ENCODE measurements at places on chromosomes 5 and 9. TPM values are rescaled to one million over a fixed set of nuclear protein-coding genes. Genes with fewer than 3 reads are reported as not detected.

The PDE8B gene
- total RNA-seq: 5.7 TPM

The SLC6A7 gene
- total RNA-seq: not detected

The SERF1A gene
- 1.8 TPM for total RNA-seq

The SLC25A2 gene
- total RNA-seq: not detected

The TICAM2 gene
- total RNA-seq: 2.0 TPM

The CD180 gene
- 0.48 TPM for total RNA-seq

The MUSK gene
- total RNA-seq: 1.2 TPM

The NKD2 gene
- 3.6 TPM for total RNA-seq

The NREP gene
- 24.1 TPM for total RNA-seq

- no peak for DNase-seq
Observed at GRCh38 chr9:117425566-117425965, 10.7 kb upstream of the ASTN2 start.

GRCh38 chr9:72454871-72455491 lies 66.4 kb upstream of the TMC1 start:
- no peak for DNase-seq

DNA sequence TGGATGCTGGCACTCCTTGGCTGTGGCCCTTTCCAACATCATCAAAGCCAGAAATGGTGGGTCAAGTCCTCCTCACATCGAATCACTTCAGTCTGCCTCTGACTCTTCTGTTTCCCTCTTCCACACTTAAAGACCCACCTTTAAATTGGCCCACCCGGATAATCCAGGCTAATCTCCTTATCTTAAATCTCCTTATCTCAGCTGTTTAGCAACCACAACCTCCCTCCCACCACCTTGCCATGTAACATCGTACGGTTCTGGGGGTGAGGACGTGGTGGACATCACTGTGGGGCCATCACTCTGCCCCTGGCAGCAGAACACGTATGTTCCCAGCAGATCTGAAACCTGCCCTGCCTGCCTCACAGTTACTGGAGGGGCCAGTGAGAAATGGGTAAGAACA lies 11.5 kb downstream of the IGFBPL1 start:
- no peak for DNase-seq

DNA sequence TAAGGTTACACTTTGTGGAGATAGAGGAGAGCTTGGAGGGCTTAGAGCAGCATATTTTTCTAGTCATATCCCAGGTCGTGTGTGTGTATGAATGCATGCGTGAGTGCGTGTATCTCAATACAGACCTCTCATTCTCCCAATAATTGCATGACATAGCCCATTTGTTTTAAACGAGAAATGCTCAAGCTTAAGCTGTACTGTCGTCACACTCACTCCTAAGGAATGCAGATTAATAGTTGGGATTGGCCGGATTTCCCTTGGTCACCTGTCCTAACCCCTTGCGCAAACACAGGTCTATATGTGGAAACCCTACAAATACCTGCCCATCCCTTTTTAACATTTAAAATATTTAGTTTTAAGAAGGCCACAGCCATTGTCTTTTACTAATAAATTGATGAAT lies 165.8 kb downstream of the SEMA5A start:
- DNase-seq: no peak

DNA sequence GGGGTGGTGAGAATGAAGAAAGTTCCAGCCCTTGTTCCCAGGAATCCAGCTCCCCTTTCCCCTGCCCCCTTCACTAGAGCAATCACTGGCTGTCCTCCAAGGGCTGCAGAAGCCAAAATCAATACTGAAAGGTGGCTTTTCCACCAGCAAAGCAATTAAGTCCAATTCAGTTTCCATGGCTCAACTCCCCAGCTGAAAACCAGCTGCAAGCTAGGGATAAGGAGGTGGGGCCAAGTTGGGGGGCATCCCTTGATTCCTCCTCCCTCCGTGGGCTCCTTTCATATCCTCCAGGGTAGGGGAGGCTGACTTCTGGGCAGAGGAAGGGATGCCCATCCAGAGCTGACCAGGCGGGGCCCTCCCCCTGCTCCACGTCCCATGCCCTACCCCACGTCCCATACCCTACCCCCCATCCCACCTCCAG lies 22.7 kb downstream of the CAMK2A start:
- no peak for DNase-seq

GRCh38 chr9:18604767-18605730 lies 131.1 kb downstream of the ADAMTSL1 start:
- no peak for DNase-seq

GRCh38 chr5:1887588-1888360 lies 5.0 kb upstream of the IRX4 start:
- no peak for DNase-seq

DNA sequence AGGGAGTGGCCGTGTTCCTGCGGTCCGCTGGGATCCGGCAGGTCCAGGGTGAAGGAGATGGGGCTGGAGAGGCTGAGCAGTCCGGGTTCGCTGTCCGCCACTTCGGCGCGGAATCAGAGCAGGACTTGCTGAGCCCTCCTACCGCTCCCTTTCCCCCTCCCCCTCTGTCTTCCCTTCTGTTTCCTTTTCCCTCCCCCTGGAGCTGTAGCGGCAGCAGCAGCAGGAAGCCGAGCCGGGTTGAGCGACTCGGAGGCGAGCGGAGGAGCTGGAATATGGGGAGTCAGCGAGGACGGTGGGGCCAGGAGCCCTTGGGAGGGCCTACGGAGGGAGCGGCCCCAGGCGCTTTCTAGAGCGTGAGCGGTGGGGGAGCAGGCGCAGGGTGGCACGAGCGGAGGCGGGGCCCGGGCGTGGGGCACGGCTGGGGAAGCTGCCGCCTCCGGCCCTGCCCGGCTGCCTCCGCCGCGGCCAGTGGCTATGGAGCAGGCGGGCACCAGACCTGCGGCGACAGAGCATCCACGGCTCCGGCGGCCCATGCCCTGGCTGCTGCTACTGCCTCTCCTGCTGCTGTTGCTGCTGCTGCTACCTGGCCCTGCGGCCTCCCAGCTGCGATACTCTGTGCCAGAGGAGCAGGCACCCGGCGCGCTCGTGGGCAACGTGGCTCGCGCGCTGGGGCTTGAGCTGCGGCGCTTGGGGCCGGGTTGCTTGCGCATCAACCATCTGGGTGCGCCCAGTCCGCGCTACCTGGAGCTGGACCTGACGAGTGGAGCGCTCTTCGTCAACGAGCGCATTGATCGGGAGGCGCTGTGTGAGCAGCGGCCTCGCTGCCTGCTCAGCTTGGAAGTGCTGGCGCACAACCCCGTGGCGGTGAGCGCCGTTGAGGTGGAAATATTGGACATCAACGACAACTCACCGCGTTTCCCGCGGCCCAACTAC lies at the start of gene PCDHAC2:
Gene PCDHAC2 (plus strand): TSS at position 184 of the 933 bp plus-strand sequence. CDS start 291 bp downstream, at position 475.
- DNase-seq: no peak

GRCh38 chr5:101473483-101473882 lies 570.4 kb upstream of the ST8SIA4 start:
- DNase-seq: no peak

DNA sequence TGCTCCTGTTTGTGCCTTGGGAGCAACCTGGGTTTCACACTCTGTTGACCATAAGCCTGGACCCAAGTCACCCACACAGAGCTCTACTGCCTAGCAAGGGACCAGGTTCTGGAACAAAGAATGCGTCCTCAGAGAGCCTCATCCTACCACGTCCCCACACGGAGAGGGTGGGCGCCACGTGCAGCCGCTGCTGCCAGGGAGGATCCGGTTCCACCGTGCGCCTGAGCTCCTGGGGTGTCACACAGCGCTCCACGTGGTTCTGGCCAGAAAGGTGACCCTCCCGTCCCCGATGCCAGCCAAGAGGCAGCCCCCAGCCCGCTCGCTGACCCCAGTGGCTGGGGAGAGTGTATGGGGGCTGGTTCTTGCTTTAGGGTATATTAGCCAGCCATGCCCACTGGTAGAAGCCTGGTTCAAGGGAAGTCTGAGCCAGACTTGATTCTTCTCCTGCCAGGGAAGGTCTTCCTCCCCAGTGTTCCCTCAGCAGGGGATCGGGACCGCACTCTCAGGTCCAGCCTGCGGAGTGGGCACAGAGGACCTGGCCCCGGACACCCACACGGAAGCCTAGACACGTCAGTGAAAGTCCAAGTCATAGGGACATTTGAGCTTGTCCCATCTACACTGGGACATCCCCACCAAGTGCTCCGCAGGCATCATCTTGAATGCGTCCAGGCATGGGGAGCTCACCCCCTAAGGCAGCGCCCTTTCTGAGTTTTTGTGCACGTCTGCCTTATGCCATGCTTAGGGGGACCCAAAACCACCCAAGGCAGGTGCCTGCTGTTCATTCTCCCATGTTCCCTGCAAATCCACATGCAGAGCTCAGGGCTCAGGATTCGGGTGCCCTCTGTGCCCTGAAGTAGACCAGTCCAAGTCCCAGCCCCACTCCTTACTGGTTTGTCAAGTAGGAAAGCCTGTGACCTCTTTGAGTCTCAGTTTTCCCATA lies 2.4 kb downstream of the FCN1 start:
- DNase-seq: peak; percentile 24

DNA sequence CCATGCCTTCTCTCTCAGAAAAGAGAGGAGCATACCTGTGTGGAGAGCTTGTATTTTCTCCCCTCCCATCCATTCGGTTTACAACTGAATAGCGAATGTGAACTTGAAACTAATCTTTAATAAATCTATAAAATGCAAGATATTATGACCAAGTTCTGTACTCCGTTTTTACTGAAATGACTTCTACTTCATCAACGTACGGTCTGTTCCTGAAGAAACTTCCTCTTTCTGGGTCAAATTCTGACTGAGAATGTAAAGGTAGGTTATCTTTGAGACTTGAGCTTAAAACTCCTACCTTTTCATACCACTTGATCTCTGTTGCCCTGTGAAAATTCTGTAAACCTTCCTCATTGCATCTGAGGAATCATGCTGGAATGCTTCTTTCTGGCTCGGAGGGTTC lies 4.2 kb upstream of the CTNNAL1 start:
- no peak for DNase-seq

- DNase-seq: no peak
Observed at GRCh38 chr5:143714629-143715028, 97.3 kb upstream of the HMHB1 start.

- DNase-seq: no peak
Observed at GRCh38 chr5:76941000-76941399, 11.8 kb upstream of the CRHBP start.

DNA sequence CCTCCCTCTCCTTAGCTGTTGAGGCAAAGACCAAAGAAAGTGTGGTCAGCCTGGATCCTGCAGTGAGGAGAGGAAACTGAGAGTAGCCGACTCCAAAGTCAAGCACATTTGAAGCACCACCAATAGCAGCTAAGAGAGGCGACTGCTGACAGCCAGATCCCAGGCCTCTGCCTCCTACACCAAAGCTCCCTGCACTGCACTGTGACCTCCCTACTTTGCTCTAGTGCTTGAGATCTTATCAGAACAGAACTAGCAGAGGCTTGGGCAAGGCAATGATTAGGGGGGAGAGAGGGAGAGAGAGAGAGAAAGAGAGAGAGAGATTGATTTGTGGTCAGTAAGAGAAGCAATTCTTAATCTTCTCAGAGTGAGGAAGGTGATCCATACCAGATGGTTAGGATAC lies 216.3 kb downstream of the CDK5RAP2 start:
- no peak for DNase-seq

DNA sequence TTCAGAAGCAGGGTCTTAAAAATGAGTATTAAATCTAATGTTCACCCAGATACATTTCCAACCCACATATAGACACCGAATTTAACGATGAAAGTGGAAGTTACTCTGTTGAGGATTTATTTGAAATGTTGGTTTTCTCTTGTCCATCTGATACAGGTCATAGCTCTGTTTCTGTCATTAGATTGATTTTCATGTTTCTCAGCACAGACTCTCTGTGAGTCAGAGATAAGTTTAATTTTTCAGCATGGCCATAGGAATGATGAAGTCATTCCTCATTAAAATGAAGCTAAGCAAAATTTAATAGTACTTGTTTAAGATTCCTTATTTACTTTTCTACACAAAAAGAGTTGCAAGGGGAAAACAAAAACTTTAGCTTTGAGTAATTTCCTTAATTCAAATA lies 38.8 kb downstream of the GHR start:
- no peak for DNase-seq

DNA sequence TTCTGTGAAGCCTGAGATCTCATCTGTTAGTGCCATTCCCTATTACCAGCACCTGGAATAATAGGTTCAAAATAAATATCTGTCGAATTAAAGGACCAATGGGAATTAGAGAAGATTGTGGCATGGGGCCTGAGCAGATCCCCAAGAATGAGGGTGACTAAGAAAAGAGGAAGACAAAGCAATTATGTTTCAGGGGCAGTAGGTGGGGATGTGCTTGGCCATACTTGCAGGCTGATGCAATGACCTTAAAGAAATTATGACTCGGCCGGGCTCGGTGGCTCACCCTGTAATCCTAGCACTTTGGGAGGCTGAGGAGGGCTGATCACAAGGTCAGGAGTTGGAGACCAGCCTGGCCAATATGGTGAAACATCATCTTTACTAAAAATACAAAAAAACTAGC lies 562.8 kb downstream of the PTPRD start:
- no peak for DNase-seq

DNA sequence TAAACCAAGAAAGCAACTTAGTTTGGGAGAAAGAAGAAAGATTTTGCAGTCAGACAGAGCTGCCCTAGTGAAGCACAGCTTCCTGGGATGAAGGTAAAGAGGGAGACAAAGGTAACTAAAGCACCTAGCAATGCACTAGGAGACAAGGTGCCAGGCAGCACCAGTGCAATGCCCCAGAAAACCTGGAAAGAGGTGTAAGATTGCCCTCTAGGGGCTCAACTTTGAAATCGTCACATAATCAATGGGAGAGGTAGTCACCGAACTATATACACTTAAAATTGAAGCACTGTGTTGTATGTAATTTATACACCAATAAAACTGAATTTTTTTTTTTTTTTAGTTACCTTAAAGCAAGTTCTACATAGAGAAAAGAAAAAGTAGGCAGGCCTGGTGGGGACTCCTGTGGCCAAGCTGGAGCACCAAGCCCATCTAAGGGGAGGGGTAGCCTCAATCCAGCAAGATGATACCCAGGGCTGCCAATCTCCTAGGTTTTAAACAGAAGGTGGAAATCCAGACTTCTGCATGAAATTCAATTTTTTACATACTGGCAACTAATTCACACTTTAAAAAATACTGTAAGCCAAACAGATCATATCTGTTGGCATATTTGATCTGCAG lies 48.2 kb downstream of the CDK5RAP2 start:
- DNase-seq: no peak

DNA sequence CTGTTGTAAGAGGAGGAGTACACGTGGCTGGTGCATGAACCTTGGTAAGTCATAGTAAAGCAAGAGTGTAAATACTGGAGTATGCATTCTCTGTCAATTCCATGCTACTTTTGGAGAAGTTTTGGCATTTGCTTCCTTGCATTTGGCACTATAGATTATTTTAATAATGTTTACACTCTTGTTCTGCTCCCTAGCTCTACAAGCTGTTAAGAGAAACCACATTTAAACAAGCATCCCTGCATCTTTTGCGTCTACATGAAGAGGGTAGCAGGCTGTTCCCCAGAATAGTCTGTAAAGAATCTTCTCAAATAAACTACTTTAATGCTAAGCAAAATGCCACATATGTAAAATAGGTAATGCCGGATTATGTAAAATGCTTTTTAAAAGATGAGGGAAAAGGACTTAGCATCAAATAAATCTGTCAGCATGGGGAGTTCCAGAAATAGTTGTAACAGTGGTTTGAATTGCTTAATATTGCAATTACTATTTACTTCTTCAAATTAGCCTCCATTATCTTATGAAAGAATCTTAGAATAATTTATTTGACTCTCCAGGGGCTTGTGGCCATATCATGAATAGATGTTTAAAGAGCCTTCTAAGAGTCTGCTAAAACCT lies 2127.3 kb upstream of the WWC1 start:
- DNase-seq: no peak

- no peak for DNase-seq
Observed at GRCh38 chr9:134782921-134783698, 97.5 kb upstream of the FCN2 start.

All from cardiac septum (tissue), 1 donor.